ENCODE measurements at places on chromosomes 7 and 10. TPM values are rescaled to one million over a fixed set of nuclear protein-coding genes. Genes with fewer than 3 reads are reported as not detected.

DNA sequence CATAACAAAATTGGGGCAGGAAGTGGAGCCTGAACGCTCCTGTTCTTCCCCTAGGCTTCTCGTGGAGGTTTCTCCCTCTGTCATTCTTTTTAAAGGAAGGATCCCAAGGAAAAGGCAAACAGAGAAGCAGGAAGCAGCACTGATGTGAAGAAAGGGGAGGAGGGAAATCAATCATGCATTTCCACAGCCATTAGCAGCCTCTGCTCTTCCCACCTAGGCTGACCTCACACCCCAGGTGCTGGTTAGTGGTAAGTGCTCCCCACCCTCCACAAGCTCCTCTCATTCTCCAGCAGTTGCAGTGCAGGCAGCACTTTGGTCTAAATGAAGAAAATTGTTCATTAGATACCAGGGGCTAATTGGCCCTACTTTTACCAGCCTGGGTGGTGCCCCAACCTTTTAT, 2.6 kb downstream of the CRHR2 start:
- DNase-seq, result no peak

The NUDCD3 gene
- total RNA-seq, result 117 TPM

The LIPN gene
- total RNA-seq, result not detected

The ERVW-1 gene
- not detected for total RNA-seq

DNA sequence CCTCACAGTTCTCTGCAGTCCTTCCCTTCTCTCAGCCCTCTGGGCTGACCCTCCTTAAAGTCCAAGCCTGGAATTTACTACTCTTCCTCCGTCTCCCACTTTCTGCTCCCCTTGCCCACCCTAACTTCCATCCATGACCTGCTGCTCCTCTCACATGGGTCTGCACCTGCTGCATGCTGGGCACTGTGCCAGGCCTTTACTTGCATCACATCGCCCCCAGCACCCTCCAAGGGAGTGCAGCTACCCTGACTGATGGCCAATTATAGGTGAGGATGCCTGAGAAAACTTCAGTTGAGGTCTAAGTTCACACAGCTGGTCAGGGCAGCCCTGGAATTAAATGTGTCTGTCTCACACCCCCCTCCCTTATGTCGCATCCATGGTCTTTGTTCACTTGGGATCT, 53.6 kb upstream of the ZPBP start:
- no peak for DNase-seq

DNA sequence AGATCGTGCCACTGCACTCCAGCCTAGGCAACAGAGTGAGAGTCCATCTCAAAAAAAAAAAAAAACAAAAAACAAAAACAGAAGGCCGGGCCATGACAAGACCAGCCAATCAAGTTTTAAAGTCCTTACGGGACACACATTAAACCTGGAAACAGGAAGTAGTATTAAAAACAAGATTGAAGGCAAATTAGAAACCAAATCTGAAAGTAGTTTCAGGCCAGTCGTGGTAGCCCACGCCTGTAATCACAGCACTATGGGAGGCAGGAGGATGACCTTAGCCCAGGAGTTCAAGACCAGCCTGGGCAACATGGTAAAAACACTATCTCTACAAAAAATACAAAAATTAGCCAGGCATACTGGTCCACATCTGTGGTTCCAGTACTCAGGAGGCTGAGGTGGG, 18.1 kb downstream of the PSAP start:
- no peak for DNase-seq

GRCh38 chr7:121126801-121127534, 138.5 kb downstream of the CPED1 start:
- DNase-seq, result peak; percentile 25

- no peak for DNase-seq
These were observed 2.2 kb upstream of the INPP5F start for GRCh38 chr10:119723624-119724023.

The LRIT1 gene
- total RNA-seq, result not detected

- DNase-seq, result no peak
These were observed 117.6 kb upstream of the DPP6 start for GRCh38 chr7:153934629-153935028.

DNA sequence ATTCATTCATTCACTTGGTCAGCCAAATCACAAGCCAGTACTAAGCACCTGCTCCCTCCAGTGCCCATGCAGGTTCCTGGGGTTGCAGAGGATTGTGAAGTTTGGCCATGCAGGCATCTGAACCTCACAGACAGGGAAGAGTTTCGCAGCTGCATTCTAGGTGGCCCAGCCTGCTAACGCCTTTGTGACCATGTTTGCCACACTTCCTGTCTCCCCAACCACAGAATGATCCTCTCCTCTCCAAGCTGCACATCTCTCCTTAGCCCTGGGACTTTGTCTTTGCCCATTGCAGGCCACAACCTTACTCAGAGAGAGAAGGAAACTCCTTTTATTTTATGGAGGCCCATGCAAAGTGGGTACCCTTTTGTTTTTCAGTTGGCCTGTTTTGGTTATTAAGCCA, 31.8 kb downstream of the EPDR1 start:
- DNase-seq, result no peak

The CLCN1 gene
- 0.15 TPM for total RNA-seq

DNA sequence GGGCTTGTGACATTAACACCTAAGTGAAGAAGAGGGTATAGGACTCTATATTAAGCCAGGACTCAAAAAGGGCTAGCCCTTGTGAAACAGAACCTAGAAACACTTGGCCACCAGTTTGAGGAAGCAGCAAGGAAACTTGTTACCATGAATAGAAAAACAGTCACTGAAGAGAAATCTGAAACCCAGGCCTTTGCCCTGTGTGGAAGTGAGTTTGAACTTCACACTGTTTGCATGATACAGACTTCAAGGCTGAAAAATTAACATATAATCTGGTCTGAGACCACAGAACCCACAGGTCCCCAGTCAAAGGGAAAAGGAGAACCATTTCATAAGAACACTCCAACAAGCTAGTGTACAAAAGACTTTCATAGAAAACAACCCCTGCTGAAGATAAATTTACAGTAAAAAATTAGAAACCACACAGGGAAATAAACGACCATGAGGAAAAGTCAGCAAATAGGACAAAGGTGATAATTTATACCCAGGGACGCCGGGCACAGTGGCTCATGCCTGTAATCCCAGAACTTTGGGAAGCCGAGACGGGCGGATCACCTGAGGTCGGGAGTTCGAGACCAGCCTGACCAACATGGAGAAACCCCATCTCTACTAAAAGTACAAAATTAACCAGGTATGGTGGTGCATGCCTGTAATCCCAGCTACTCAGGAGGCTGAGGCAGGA, 76.1 kb downstream of the SKIDA1 start:
- DNase-seq, result no peak

- DNase-seq, result peak; percentile 75
These were observed 45.4 kb downstream of the SLC13A1 start for GRCh38 chr7:123154231-123154860.

GRCh38 chr10:63681993-63682697, 160.9 kb downstream of the REEP3 start:
- DNase-seq, result no peak

GRCh38 chr10:73206385-73206784, 38.5 kb downstream of the FAM149B1 start:
- DNase-seq, result no peak

- DNase-seq, result no peak
These were observed 2.0 kb downstream of the HOXA11 start for GRCh38 chr7:27182861-27183681.

The GSDME gene
- total RNA-seq, result 4.5 TPM

The PON3 gene
- 1.2 TPM for total RNA-seq

DNA sequence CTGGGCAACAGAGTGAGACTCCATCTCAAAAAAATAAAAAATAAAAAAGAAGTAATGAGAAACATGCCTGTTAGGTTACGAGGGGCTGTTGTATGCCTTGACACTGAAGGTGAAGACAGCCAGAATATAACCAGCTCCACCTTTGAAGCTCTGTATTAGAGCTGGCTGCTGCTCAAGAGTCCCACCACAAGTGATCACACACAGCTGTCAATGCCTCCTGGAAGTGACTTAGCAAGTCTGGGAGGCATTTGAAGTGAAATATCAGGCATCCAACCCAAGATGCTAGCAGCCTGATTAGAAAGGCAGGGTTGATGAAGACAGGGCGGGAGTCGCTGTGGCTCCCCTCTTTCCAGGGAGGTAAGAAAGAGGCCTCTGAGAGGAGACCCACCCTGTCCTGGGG, 34.1 kb upstream of the INPP5F start:
- DNase-seq, result no peak

The TUBAL3 gene
- total RNA-seq, result not detected

GRCh38 chr7:90816511-90817142, 220.5 kb downstream of the CDK14 start:
- no peak for DNase-seq

GRCh38 chr7:77917500-77918262, 119.1 kb downstream of the PHTF2 start:
- no peak for DNase-seq

DNA sequence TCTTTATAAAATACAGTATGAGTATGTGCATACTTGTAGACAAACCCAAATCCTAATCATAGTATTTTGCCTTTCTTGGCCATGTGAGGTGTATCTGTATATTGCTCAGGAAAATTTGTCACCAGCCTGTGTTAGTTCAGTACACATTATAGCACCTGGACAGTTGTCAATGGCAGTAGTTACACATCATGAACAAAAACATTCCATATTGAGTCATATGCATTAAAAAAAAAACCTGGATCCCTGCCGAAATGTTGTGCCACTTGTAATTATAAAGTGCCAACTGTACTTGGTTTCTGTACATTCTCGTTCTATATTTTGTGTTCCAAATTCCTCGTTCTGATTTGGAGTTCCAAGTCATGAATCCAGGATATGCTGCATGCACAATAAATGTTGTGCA, 410.4 kb downstream of the INHBA start:
- DNase-seq, result peak; percentile 72

GRCh38 chr7:153440715-153441114, 611.5 kb upstream of the DPP6 start:
- no peak for DNase-seq

GRCh38 chr10:70579234-70580002, 23.1 kb downstream of the PRF1 start:
- no peak for DNase-seq

The TMEM229A gene
- not detected for total RNA-seq

The MAGI2 gene
- 5.4 TPM for total RNA-seq

GRCh38 chr7:2471022-2471329, 5.2 kb downstream of the GRIFIN start:
- DNase-seq, result no peak

GRCh38 chr7:85156661-85157208, 30.1 kb downstream of the SEMA3D start:
- no peak for DNase-seq

The CYP2C19 gene
- total RNA-seq, result 0.15 TPM

DNA sequence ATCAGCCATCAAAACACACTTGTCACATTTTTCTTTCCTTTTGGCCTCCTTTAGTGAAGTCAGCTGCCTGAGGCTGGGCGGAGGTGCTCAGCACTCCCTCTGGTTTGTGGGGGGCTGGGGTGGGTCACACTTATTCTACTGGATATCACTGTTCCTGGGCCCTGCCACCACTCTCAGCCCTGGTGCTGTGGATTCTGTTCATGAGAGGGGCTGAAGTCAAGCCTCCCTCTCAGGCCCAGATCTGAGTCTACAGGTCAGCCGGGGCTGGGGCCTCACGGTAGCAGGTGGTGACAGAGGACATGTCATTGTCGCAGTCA, 180.8 kb upstream of the TNS3 start:
- DNase-seq, result no peak

- peak; percentile 74 for DNase-seq
These were observed 1042.1 kb downstream of the TYW1 start for GRCh38 chr7:68038621-68039314.

The SFRP4 gene
- 0.74 TPM for total RNA-seq
